Activated T-cell treated with anti-CD3 and anti-CD28 coated beads for 48 hours (primary cell): ENCODE measurements at places on chromosomes 4 and X.

GRCh38 chrX:38311743-38312142 lies 15.6 kb downstream of the RPGR start:
- DNase-seq = no peak

DNA sequence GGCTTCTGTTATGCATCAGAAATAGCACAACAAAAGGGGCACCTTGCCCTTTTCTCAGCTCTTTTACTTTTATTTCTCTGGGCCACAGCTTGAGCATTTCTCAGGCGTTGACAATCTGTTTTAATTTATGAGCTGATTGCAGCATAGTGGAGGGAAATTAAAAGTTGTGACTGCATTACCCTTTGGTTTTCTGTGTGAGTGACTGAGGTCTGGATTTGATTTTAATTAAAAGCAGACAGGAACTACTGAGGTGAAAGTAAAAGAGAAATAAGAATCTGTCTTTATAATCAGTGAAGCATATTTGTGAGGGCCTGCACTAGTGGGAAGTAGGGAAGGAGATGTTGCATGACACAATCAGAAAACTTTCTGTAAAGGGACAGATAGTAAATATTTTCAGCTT lies 43.4 kb upstream of the GEMIN8 start:
- DNase-seq = no peak

DNA sequence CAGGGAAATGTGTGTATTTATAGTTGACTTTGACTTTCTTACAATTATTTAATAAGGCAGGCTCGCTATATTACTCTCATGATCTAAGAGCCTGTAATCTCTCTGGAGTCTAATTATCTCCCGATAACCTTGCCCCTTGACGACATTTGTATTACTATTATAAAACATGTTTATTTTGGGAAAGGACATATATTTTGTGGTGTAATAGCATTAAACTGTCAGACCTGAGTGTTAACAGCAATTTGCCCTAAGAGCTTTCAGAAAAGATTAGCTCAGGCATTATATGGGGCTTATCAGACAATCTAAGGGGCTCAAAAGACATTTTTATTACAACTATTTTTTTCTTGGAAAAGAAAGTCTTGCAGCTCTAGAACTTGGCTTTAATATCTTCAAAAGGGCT lies 427.9 kb upstream of the SLIT2 start:
- no peak for DNase-seq

DNA sequence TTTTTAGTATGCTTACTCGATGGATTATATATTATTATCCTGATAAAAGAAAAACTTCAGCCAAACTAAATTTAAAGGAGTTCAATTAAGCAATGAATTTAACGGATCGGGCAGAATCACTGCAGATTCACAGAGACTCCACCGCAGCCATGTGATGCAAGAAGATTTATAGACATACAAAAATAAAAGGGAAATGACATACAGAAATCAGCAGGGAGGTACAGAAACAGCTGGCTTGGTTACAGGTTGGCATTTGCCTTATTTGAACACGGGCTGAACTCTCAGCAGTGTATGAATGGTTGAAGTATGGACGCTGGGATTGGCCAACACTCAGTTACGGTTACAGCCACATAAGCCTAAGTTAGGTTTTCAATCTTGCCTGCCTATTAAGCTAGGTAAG lies 35.4 kb upstream of the DHRSX start:
- DNase-seq = no peak

- no peak for DNase-seq
Measured at GRCh38 chr4:133127500-133127899, 21.6 kb upstream of the PCDH10 start.

GRCh38 chr4:41747230-41748055 lies 1.1 kb downstream of the PHOX2B start:
- no peak for DNase-seq

DNA sequence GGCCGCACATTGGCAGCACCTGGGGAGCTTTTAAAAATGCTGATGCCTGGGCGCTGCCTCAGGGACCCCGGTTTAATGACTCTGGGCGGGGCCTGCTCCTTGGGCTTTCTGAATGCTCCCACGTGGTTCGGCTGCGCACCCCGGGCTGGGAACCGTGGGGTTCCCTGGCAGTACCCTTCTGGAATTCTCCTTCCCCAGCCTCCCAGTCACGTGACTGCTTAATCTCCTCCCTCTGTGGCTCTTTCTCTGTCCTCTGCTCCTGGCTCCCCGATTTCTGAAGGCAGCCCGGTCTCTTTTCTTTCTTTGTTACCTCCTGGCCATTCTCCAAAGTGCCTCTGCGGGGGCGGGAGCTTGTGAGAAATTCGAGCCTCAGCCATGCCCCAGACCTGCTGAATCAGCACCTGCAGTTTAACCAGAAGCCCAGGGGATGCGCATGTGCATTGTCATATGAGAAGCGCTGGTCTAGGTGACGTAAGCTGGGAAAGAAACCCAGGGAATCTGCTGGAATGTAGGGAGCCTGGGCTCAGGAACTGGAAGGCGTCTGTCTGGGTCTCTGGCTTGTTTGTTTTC lies 16.6 kb downstream of the CLCN4 start:
- no peak for DNase-seq

GRCh38 chrX:17732138-17732783 lies 5.0 kb upstream of the SCML1 start:
- no peak for DNase-seq

DNA sequence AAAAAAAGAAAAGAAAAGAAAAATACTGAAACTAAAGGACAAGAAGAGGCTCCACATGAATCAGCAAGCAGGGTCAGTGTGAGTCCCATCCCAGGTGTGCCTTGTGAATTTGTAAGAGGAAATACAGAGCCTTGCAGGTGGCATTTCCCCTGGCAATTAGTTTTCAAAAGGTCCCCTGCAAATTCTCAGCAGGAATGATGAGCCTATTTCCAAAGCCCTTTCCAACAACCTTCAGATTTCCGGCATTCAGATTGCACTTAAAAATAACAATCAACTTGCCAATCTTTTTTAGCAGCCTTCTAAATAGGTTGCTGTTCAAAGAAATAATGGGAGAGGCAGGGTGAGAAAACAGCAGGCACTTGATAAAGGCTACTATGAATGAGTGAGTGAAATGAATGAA lies 66.4 kb upstream of the OR13H1 start:
- DNase-seq = no peak
